Stimulated activated CD4-positive, alpha-beta T cell treated with anti-CD3 and anti-CD28 coated beads, TNF-alpha, amount 100 ng/mL, for 48 hours (primary cell): ENCODE measurements at places on chromosomes 2 and 18.

- no peak for DNase-seq
Observed at GRCh38 chr2:44741507-44741906, 200.0 kb upstream of the SIX3 start.

GRCh38 chr2:59276917-59277316 lies 1035.8 kb upstream of the FANCL start:
- no peak for DNase-seq

GRCh38 chr2:109247340-109247739 lies 118.3 kb downstream of the SH3RF3 start:
- no peak for DNase-seq

DNA sequence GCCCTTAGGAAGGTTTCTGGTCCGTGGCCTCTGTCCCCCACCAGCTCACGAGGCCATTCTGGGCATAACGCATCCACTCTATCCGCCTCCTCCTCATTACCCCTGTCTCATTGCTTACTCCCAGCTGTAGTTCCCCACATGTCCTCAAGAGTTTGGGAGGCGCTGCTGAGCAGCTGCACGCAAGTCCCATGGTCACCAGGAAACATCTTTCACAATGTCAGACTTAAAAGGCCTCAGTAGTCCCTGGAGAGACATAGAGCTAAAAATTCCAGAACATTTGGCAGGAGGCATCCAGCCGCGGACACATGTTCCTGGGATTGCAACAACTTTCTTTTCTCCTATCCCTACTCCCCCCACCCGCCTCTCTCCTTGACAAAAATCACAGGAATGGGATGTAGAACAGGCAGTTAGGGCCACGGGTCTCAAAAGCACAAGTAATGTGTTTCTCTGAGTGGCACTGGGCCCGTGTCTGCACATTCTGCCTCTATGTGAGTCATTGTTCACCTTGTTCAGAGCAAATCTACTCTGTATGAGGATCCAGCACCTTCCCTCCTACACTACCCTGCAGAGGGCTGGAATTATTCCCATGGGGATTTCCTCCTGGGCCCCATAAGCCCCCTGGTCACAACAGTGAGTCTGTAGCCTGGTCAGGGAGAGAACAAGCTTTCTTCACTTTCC lies 8.1 kb downstream of the LBH start:
- no peak for DNase-seq

DNA sequence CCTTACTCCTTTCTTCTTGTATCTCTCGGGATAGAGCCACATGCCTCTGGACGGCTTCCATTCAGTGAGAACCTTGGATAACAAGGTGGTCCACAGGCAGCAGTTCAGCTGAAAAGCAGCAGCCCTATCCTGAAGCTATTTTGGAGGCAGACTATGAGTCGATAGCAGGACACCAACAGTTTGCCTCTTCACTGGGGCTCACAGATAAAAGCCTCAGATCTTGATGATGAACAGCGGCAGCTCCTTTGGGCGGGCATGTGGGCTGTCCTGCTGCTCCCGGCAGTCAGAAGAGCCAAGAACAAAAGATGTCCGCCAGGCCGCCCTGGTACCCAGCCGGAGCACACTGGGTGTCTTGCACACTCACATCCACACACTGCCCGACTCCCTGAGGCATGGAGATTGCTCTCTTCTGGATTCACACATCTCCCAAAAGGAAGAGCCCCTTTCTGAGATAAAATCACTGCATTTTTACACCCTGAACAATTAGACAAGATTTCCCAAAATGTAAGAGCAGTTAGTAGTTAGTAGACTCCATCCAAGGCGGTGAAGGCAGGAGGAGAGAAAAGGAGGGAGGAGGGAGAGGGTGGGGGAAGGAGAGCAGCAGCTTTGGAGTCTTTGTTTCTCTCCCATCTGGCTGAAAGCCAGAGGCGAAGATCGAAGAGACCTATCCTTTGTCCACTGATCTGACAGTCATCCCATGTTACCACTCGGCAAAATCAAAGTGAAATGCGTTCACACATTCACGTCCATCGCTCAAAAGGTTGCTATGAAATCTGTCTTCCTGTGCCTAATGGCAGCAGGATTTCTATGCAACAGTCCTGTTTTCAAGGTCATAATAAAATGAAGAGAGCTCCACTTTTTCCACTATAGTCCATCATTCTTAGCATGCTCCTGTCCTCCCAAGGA lies 90.1 kb upstream of the KLF7 start:
- DNase-seq = no peak

- DNase-seq = no peak
Observed at GRCh38 chr18:68611311-68611710, 103.6 kb downstream of the TMX3 start.

GRCh38 chr2:12615509-12615908 lies 101.2 kb upstream of the TRIB2 start:
- DNase-seq = no peak

DNA sequence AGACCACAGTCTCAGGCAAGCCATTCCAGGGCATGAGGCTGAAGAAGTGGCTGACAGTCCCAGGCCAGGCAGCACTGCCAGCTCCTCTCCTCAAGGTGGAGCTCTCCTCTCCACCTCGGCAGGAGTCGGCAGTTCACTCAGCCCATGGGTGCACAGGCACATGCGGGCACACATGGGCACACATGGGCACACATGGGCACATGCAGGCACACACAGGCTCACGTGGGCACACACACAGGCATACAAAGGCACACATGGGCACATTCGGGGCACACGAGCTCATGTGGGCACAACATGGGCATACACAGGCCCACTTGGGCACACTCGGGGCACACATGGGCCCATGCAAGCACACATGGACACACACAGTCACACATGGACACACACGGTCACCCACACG lies 65.3 kb upstream of the TAF1B start:
- no peak for DNase-seq

DNA sequence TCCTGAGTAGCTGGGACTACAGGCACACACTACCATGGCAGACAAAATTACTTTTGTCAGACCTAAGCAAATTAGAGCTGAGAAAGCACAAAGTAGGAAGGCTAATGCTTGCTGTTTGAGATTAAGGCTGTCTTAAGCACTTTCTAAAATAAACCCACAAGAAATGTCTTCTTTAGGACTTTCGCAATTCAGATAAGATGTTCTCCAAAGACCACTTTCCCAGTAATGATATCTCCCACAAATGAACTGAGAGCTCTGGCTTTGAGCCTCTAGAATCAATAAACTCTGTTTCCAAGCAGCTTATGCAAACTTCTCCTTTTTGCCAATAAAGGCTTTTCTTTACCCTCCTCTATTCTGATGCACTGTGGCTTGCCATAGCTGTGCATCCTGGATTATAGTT lies 32.0 kb upstream of the GALNT1 start:
- no peak for DNase-seq

GRCh38 chr2:22276696-22277095 lies 1108.3 kb upstream of the KLHL29 start:
- no peak for DNase-seq

DNA sequence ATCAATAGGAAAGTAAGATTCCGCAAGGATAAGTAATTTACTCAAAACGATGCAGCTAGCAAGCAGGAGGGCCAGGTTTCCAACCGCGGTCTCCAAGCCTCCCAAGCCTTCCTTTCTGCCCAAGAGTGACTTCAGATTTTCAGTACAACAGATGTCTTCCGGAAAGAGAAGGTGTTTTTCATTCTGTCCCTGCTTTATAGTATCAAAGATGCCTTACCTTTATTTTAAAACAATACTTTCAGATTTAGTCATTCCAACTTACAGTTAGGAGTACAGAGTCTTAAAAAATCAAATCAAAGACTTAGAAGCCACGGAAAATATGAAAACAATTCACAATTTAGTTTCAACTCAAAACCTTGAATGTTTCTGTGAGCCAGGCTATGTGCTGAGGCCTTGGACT lies 43.6 kb downstream of the CYB5A start:
- DNase-seq = no peak

GRCh38 chr2:194002699-194003368 lies 1654.2 kb upstream of the SLC39A10 start:
- DNase-seq = no peak

GRCh38 chr2:8006626-8007025 lies 675.2 kb upstream of the ID2 start:
- DNase-seq = no peak

GRCh38 chr2:63639344-63639743 lies 50.6 kb downstream of the MDH1 start:
- DNase-seq = no peak

GRCh38 chr18:75161256-75162028 lies 47.5 kb downstream of the PTGR3 start:
- peak; percentile 1 for DNase-seq

- DNase-seq = no peak
Observed at GRCh38 chr2:71477231-71477691, 23.9 kb downstream of the DYSF start.
